Activated CD4-positive, alpha-beta memory T cell treated with anti-CD3 and anti-CD28 coated beads for 36 hours (primary cell): ENCODE measurements at places on chromosomes 3 and 15. TPM values are rescaled to one million over a fixed set of nuclear protein-coding genes. Genes with fewer than 3 reads are reported as not detected.

DNA sequence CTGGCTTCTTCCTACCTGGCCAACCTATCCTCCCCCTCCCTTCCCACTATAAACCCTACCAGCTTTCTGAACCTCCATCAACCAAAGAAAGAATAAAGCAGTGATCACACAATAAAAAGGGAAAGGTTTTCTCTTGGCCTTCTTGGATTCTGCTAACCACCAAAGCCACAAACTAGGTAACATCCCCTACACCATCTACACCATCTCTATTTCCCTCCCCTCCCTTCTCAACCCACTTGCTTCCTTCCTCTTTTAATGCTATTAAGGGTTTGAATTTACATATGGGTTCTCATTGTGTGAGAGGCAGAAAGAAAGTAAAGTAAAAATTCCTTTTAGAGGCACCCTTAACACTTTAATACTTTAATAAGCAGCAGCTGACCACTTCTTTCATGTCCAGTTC lies 25.8 kb upstream of the RSL24D1 start:
- peaks cover 75% of the 10 kb centered on the region for H3K4me1 ChIP-seq
- no peaks in the 10 kb centered on the region for H3K27me3 ChIP-seq
- DNase-seq: no peak
- peaks cover 45% of the 10 kb centered on the region for H3K36me3 ChIP-seq

- DNase-seq: peak; percentile 51
- H3K27me3 ChIP-seq: no peaks in the 10 kb centered on the region
- peaks cover 35% of the 10 kb centered on the region for H3K4me1 ChIP-seq
- H3K4me3 ChIP-seq: peak overlapping the region; percentile 27
Measured at GRCh38 chr15:60760646-60761504, 281.9 kb upstream of the ICE2 start.

DNA sequence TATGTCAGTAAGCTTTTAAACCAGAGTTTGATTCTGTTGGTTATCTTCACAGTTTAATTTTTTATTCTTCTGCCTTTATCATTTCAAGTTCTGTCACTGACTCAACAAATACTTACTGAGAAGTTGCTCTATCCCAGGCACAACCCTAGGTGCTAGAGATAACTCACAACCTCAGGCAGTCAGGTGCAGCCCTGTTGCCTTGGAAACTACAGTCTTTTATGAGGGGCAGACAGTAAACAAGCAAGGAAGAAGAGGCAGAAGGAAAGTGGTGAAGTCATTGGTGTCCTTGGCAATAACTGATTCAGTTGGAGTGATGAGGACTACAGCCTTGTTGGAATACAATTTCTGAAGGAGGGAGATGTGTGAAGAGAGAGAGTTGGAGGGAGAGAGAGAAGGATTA lies 142.1 kb upstream of the LRTM1 start:
- no peak for DNase-seq
- H3K27me3 ChIP-seq: no peaks in the 10 kb centered on the region
- H3K4me3 ChIP-seq: no peak overlapping the region
- H3K36me3 ChIP-seq: no peaks in the 10 kb centered on the region

Gene CCDC54
- not detected for total RNA-seq

Gene LCTL
- not detected for total RNA-seq

- no peak overlapping the region for H3K4me3 ChIP-seq
- H3K27me3 ChIP-seq: peaks cover 15% of the 10 kb centered on the region
- peaks cover 7% of the 10 kb centered on the region for H3K4me1 ChIP-seq
- H3K36me3 ChIP-seq: no peaks in the 10 kb centered on the region
- H3K27ac ChIP-seq: no peak overlapping the region
- no peak for DNase-seq
Measured at GRCh38 chr3:193774272-193774915, 181.4 kb downstream of the OPA1 start.

Gene BCHE
- not detected for total RNA-seq

- H3K27ac ChIP-seq: no peak overlapping the region
- H3K27me3 ChIP-seq: peaks cover 2% of the 10 kb centered on the region
- peaks cover 9% of the 10 kb centered on the region for H3K4me1 ChIP-seq
- H3K4me3 ChIP-seq: no peak overlapping the region
Measured at GRCh38 chr3:179000144-179000543, 71.5 kb downstream of the ZMAT3 start.

DNA sequence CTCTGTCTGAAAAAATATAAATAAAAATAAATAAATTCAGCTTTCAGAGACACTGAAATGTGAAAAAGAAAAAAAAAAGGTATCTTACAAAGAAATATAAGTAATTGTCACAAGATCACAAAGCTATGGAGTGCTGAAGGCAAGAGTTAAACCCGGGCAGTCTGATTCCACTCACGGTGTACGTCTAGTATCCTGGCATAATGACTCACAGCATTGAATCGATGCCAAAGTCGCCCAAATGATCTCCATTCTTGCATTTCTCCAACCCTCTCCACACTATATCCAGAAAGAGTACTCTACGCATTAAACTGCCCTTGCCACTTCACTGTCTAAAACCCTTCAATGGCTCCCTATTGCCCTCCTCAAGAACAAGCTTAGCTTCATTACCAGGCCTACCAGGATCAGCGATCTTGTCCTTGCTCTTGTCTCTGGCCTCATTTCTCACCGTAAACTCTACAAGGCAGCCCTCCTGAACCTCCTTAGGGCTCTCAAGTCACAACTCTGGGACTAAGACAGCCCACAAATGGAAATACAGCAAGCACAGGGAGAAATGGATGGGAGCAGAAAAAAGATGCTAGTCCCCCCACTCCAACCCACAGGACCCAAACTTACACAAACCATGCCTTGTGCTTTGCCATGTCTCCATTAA lies 7.7 kb downstream of the SUCLG2 start:
- H3K4me1 ChIP-seq: peaks cover 68% of the 10 kb centered on the region
- peaks cover 34% of the 10 kb centered on the region for H3K36me3 ChIP-seq
- no peak overlapping the region for H3K27ac ChIP-seq
- no peak for DNase-seq
- no peaks in the 10 kb centered on the region for H3K27me3 ChIP-seq

Gene PEX5L
- not detected for total RNA-seq
